Fibroblast of skin of left quadriceps (primary cell): ENCODE measurements at places on chromosomes 2 and 18.

DNA sequence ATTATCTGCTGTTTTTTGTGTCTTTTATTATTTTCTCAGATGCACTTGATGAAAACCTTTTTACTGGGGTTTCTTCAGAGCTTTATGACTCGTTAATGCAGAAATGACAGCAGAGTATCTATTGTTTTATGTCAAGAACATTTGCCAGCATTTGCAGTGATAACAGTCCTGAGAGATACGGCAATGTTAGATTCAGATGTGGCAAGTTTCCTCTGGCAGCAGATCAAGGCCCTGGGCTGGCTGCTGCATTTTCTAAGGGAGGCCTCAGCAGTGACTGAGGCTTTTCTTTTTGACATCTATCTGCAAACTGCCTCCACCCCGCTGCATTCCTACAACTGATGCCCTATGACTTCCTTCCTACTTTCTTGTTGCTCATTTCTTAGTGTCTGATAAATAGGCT, 40.2 kb downstream of the EFEMP1 start:
- no peak for DNase-seq

- no peak for DNase-seq
Observed at GRCh38 chr2:15980605-15981098, 40.3 kb downstream of the MYCN start.

GRCh38 chr18:43501099-43501498, 223.8 kb upstream of the SYT4 start:
- no peak for DNase-seq

GRCh38 chr2:18975506-18976167, 382.8 kb downstream of the OSR1 start:
- DNase-seq: no peak

DNA sequence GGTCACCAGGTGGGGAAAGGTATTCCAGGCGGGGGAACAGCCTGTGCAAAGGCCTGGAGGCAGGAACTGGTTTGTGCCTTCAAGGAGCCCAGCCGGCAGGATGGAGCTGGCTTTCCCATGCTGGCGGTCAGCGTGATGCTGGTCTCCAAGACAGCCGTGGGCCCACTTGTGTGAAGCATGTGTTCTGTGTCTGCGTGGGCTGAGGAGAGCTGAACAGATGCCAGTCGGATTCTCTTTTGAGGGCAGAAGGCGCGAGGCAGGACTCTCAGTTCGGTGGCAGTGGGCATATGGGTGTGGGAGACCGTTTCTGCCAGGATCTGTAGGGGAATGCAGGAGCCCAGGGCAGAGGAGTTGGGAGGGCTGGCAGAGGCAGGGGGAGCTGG, 191.6 kb downstream of the TWIST2 start:
- no peak for DNase-seq

DNA sequence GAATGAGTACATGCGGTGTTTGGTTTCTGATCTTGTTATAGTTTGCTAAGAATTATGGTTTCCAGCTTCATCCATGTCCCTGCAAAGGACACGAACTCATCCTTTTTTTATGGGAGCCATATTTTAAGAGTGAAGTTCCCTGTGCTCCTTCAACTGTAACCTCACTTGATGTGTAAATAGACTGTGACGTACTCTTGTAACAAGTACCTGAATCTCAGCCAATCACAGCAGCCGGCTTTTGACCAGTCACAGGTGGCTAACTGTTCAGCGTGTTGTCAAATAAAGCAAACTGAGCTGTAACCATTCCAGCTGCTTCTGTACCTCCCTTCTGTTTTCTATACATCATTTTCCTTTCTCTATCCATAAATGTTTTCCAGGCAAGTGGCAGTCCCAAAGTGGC, 774.3 kb upstream of the HS6ST1 start:
- no peak for DNase-seq

GRCh38 chr18:40531051-40531450, 1424.0 kb upstream of the PIK3C3 start:
- no peak for DNase-seq

- no peak for DNase-seq
Observed at GRCh38 chr2:24734741-24735140, 58.5 kb downstream of the PTRHD1 start.

GRCh38 chr2:11385847-11386246, 41.4 kb upstream of the ROCK2 start:
- DNase-seq: no peak

DNA sequence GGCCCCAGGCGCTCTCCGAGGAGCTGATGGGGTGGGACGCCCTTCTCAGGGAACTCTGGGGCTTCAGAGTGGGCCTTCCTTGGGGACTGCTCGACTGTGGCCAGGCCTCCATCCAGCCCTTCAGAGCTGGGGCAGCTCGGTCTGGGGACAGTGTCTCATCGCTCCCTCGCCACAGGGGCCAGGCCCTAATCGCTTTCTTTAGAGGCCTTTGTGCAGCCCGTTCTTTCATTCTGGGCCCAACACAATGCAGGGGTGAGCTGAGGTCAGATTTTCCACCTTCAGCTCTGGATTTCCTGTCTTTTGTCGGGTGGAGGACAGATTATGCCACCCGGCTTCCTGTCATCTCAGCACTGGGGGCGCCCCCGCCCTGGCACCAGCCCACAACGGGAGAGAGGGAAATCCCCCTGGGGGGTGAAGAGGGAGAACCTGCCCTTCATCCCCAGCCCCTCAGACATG, 25.2 kb downstream of the MYCN start:
- DNase-seq: no peak

DNA sequence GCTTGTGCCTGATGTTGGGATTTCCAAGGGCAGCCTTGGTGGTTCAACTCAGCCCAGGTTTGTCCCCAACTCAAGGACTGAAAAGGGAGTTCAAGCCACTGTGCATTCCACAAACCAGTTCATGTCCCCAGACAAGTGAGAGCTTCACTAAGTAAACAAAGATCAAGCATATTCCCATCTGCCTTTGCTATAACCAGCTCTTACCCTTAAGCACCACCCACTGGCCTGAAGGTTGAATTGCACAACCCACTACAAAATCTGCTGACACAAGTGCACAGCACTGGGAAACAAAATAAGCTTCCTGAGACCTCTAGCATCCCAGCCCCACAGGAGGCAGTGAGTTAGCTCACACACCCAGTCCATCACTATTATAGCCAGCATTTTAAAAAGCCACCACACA, 516.7 kb downstream of the NR4A2 start:
- DNase-seq: no peak

DNA sequence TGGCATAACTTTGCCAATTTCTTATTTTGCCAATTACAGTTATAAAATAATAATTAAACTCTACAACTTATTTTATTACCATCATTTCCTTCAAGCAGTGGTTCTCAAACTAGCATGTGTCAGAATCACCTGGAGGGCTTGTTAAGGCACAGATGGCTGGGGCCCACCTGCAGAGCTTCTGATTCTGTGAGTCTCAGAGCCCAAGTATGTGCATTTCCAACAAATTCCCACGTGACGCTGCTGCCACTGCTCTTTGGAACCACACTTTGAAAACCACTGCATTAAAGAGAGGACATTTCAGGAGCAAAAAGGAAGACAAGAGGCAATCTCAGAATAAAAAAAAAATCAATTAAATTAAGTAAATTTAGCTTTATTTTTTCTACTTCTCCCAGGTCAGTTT, 94.0 kb upstream of the HNRNPA3 start:
- DNase-seq: no peak

DNA sequence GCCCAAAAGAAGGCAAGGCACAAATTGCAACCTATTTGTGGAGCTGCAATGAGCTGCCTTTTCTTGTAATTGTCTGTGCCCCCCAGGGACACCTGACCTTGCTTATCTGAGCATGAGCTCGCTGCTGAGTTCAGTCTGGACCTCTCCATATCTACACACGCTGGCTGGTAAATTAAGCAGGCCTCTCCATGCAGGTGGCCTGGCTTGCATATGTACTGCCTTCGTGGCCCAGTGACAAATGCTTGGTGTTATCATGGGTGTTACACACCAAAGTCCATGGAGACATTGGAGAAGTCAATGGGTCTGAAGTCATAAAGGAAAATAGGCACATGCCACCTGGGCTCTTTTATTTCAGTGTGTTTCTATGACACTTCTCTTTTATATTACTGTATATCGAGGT, 121.2 kb downstream of the IRS1 start:
- DNase-seq: no peak

DNA sequence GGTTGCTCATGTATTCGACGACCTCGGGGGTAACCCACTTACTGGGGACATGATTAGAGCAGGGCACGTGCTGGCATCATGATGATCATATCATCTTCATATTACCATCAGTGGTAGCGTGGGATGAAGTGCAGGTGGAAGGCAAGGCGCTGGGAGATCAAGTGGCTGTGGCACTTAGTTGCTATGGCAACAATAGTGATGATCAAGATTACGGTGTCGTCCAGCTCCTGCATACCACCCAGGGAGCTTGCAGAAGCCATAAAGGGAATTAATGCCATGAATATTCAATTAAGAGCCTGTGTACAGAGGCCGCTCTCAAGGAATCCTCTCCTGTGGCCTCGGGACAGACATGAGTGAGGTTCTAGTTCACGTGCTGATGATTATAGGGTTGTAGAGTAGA, 237.2 kb upstream of the COPS8 start:
- DNase-seq: no peak

- no peak for DNase-seq
Observed at GRCh38 chr2:72900191-72900825, 13.1 kb downstream of the SPR start.

- DNase-seq: no peak
Observed at GRCh38 chr2:35522450-35522849, 833.1 kb upstream of the CRIM1 start.

- no peak for DNase-seq
Observed at GRCh38 chr2:38164881-38165280, 88.9 kb upstream of the CYP1B1 start.

DNA sequence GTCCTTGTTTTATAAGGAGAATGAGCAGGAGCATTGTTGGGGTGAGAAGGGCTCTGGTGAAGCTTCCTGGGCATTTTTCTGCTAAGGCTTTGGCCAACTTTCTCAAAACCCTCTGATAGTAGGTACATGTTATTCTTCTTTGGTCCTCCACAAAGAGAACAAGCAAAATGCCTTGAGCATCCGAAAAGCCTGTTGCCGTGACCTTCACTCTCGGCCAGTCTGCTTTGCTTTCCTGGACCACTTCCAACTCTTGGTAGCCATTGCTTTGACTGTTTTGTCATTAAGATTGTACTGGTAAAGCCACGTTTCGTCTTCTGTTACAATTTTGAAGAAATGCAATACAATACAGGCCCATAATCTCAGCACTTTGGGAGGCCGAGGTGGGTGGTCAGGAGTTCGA, 27.4 kb upstream of the ALLC start:
- no peak for DNase-seq

DNA sequence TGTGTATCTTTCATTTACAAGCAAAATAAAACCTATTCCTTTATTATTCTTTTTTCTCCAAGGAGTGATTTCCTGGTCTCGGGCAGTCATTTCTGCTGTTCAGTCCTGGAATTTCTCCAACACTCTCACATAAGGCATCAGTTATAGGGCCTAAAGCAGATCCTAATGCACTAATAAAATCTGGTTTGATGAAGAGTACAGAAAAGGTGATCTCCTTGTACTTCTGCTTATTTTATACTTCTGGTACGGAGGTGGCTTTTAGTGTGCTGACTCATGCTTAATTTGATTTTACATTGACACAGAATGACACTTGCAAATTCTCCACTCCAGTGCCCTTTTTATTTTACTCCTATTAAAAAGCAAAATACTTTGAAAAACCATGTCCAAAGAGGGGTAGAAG, 157.4 kb downstream of the DOK6 start:
- no peak for DNase-seq

- no peak for DNase-seq
Observed at GRCh38 chr18:48637081-48637990, 98.5 kb downstream of the CTIF start.

- DNase-seq: no peak
Observed at GRCh38 chr2:224933431-224933830, 108.8 kb downstream of the DOCK10 start.

DNA sequence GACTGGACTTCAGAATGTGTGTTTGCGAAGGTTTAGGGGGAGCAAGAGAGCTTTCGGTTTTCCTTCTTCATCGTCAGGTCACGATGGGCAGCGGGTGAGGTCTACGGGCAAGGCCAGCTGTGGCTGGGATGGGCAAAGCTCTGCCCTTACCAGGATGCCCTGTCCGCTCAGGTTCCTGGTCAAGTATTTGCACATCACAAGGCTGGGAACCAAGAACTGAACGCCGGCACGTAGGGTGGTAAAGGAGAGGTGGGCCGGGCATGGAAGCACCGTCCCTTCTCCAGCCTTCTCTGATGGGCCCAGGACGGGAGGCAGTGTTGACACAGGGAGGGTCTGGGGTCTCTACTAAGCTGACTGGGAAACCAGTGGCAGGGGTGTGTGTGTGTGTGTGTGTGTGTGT, 50.5 kb upstream of the UBE2F start:
- DNase-seq: no peak

DNA sequence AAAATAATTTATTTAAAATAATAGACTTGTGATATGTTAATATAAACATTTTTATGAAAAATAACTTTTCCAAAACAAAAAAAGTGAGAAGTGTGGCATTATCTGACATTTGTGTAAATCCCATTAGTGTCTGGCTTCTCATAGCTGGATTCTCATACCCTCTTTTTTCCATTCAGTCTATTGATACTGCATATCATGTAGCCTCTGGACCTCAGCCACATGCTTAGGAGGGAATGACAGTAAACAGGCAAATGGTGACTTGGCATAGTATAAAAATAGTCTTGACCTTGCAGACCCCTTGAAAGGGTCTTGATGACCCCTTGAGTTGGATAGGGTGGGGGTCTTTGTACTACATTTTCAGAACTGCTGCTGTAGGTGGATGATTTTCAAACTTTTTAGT, 29.2 kb downstream of the GALNT1 start:
- no peak for DNase-seq

GRCh38 chr18:9861157-9861556, 24.6 kb upstream of the TXNDC2 start:
- DNase-seq: no peak

DNA sequence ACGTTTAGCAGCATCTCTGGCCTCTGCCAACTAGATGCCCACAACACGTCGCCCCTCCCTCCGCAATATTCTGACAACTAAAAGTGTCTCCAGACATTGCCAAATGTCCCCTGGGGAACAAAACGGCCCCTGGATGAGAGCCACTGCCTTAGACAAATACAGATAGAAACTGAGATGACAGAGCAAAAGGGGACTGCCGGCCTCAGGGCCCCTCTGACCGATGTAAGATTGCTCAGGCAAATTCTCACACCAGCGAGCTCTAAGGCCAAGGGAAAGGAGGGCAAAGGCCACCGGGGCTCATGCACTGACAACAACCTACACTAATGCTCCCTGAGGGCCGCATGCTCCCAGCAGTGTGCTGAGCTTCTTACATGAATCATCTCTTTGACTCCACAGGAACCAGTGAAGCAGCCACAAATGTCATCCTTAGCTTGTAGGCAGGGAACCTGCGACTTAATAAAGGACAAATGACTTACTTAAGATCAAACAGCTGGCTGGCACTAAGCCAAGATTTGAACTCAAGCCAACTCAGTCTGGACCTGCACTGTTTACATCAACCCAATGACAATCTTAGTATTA, 228.5 kb downstream of the TTC32 start:
- DNase-seq: no peak

GRCh38 chr2:237161189-237161588, 75.5 kb downstream of the COPS8 start:
- DNase-seq: no peak
